ENCODE measurements at places on chromosomes 2 and 18. TPM values are rescaled to one million over a fixed set of nuclear protein-coding genes. Genes with fewer than 3 reads are reported as not detected.

DNA sequence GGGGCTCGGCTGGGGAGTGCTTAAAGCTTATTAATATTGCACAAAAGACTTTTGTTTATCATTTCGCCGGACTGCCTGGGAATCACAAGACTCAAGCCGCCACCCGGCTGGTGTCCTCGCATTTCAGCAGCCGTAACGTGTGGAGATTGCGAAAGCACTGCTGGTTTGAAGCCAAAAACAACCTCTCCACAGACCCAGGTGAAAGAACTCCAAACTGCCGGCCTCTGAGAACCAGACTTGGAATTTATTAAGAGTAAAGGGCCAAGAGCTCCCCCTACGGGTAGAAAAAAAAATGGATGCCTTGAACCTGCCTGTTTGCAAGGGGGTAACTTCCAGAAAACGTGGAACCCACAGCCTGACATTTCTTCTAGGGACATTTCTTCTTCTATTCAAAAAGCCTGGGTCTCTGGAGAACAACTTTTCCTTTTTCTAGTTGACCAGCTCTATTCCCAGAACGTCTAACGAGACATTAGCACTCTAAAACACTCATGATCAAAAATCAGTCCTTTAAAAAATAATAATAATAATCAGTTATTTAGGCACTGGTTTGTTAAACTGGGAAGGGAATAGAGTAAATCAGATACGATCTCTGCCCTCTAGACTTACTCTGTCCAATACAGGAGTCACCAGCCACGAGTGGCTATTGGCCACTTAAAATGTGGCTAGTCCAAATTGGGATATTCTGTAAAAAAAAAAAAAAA, 216.3 kb downstream of the C1D start:
- DNase-seq, result peak; percentile 61

DNA sequence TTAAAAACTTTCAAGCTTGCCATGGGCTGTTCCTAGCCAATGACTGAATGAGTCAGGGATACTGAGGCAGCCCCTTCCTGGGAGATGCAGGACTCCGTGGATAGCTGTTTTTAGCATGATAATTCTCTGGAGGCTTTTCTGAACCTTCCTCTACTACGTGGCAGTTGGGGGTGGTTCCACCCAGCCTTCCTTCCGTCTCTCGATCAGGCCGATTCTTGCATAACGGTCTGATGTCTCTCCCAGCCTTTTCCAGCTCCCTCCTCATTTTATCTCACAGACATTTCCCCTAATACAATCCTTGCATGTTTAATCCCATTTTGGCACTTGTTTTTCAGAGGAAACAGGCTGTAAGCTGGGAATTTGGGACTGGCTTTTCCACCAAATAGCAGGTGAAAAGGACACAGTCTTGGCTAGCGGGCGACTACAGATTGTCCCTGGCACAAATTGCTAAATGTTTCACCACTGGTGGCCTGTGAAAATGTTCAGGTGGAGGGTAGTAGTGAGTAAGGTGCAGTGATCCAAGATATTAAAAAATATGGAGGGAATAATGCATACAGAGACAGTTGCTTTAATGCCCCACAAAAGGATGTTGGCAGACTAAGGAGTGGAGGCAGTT, 21.0 kb upstream of the CTLA4 start:
- no peak for DNase-seq

SLC30A3 gene
- total RNA-seq, result not detected

CXCR4 gene
- total RNA-seq, result not detected

C1QL2 gene
- not detected for total RNA-seq

GRCh38 chr2:158624961-158625360, 168.2 kb downstream of the PKP4 start:
- DNase-seq, result no peak

CCDC85A gene
- 0.89 TPM for total RNA-seq

DNA sequence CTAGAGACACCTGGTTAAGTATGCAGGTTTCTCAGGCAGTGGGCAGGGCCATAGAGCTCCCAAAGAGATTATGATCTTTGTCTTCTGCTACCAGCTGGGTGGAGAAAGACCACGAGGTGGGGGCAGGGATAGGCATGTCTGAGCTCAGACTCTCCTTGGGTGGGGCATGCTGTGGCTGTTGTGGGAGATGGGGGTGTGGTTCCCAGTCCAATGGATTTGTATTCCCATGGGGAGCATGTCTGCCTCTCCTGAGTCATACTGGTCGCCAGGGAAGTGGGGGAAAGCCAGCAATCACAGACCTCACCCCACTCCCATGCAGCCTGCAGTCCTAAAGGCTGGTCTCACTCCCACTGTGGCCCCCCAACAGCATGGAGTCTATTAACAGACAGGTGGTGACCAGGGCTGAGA, 31.4 kb upstream of the RHOB start:
- DNase-seq, result no peak

- DNase-seq, result no peak
Observed at GRCh38 chr2:48712151-48712550, 43.4 kb downstream of the LHCGR start.

- DNase-seq, result no peak
Observed at GRCh38 chr2:238709325-238710025, 138.4 kb upstream of the TWIST2 start.

- no peak for DNase-seq
Observed at GRCh38 chr2:152106464-152106863, 7.6 kb upstream of the CACNB4 start.

Data from MG63 (cell line).